Motor neuron (in vitro differentiated cells): ENCODE measurements at places on chromosomes 11 and 22. TPM values are rescaled to one million over a fixed set of nuclear protein-coding genes. Genes with fewer than 3 reads are reported as not detected.
A peak's percentile ranks its signal among the peaks of the same experiment; 100 is the strongest.

GRCh38 chr11:29707924-29708323 is 308.9 kb downstream of the KCNA4 start:
- ATAC-seq: no peak

- ATAC-seq: no peak
Observed at GRCh38 chr11:63551889-63552266, 11.3 kb downstream of the PLAAT2 start.

DNA sequence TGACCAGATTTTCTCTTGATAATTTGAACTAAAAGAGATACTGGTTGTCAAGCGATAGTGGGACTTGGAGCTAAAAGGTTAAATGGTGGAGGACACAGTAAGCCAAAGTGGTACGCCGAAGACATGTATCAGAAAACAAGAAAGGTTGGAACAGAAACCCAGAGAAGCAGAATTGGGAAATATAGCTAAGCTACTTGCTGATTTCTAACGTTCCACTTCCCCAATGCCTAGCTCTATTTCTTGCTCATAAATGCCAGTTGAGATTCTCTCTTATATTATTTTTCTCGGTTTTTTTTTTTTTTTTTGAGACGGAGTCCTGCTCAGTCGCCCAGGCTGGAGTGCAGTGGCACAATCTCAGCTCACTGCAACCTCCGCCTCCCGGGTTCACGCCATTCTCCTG is 12.7 kb downstream of the TMEM41B start:
- no peak for ATAC-seq

- ATAC-seq: no peak
Observed at GRCh38 chr11:20087118-20087521, 73.2 kb downstream of the DBX1 start.

DNA sequence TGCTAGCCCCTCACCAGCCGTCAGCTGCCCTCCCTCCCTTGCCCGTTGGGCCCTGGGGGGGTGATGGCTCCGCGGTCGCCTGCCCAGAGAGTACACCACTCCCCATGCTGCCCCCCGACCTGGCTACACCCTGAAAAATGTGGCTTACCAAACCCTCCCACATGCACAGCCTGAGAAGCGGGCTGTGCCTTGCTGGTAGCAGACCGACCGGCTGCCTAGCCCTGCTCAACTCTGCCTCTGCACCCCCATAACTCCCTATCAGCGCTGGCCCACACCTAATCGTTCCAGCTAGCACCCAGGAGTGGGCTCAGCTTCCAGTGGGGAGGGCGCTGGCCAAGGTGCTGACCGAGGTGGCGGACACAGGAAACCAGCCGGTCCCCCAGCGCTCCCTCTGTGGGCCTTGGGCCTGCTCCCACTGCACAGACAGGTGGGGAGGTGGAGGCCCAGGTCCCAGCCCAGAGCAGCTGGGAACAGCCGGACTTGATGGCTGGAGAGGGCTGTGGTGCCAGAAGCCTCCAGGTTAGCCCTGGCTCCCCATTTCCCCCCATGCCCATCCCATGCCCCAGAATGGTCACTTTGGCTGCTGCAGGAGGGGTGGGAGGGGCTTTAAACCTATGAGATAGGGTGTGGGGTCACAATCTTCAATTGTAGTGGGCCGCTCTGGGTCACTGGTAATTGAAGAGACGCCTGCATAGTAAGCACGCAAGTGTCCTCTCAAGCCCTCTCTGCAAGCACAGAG is 32.1 kb upstream of the PRODH start:
- peak; percentile 1 for ATAC-seq

GRCh38 chr11:109972939-109973338 is 120.3 kb upstream of the ZC3H12C start:
- ATAC-seq: no peak

GRCh38 chr22:30602049-30602448 is 4.9 kb upstream of the TCN2 start:
- no peak for ATAC-seq

DNA sequence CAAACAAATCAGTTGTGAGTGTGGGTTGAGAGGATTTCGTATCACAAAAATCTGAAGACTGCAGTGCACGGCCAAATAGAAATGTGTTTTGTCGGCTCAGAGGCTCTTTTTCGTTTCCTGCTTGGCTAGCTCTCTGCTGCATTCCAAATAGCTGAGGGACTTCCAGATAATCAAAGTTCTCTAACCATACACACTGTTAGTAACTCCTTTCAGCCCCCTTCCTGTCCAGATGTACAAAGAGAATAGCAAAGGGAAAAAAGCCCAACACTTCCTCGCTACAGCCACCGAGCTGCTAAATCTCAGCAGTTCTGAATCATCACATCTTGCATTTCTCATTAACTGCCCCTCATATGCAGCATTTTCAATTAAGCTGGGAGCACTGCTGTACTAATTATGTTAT is 203.1 kb downstream of the TENM4 start:
- no peak for ATAC-seq

DNA sequence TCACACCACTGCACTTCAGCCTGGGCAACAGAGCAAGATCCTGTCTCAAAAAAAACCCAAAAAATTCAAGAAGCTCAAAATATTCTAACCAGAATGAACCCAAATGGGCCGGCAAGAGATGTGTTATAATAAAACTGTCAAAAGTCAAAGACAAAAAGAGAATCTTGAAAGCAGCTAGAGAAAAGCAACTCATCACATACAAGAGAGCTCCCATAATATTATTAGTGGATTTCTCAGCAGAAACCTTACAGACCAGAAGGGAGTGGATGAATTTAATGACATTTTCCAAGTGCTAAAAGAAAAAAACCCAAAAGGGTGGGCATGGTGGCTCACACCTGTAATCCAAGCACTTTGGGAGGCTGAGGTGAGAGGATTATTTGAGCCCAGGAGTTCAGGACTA is 22.9 kb upstream of the HORMAD2 start:
- ATAC-seq: no peak

DNA sequence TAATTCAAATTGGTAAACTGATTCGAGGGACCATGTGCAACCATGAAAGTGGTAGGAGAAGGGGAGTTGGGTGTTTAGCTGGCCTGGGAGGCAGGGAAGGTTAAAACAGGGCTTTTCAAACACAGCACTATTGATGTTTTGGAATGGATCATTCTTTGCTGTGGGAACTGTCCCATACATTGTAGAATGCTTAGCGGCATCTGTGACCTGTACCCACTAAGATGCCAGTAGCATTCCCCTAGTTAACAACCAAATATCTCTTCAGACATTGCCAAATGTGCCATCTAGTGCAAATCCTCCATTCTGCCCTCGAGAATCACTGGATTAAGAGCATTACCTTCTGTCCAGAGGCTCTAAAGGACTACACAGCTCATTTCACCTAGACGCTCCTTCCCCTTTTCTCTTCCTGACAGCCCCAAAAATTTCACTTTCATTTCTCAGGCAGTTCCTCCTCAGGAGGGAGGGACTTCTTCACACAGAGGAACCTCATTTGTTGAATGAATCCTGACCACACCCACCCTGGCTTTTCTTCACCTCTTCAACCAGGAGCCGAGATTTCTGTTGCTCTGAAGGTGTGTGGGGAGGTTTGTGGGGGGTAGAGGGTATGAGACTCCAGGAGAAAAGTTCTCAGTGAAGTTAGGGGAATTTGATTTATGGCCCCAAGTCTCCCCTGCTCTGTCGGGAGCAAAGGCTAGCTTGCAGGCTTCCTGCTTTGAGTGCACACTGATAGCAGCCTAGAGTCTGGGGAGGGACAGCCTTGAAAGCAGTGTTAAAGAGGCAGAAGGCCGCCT is at the start of gene TRIM34:
TRIM34 (plus strand) TSS at position 513 of the 791 bp plus-strand sequence. CDS start 7,331 bp downstream, outside the sequence.
- ATAC-seq: peak; percentile 82

- ATAC-seq: no peak
Observed at GRCh38 chr22:44025171-44026065, 1.3 kb downstream of the PARVB start.

GRCh38 chr11:110207123-110207522 is 89.3 kb downstream of the RDX start:
- no peak for ATAC-seq

GRCh38 chr11:10605941-10606381 is 37.5 kb upstream of the LYVE1 start:
- peak; percentile 65 for ATAC-seq

- no peak for ATAC-seq
Observed at GRCh38 chr11:33734441-33735270, 1.6 kb downstream of the CD59 start.

DNA sequence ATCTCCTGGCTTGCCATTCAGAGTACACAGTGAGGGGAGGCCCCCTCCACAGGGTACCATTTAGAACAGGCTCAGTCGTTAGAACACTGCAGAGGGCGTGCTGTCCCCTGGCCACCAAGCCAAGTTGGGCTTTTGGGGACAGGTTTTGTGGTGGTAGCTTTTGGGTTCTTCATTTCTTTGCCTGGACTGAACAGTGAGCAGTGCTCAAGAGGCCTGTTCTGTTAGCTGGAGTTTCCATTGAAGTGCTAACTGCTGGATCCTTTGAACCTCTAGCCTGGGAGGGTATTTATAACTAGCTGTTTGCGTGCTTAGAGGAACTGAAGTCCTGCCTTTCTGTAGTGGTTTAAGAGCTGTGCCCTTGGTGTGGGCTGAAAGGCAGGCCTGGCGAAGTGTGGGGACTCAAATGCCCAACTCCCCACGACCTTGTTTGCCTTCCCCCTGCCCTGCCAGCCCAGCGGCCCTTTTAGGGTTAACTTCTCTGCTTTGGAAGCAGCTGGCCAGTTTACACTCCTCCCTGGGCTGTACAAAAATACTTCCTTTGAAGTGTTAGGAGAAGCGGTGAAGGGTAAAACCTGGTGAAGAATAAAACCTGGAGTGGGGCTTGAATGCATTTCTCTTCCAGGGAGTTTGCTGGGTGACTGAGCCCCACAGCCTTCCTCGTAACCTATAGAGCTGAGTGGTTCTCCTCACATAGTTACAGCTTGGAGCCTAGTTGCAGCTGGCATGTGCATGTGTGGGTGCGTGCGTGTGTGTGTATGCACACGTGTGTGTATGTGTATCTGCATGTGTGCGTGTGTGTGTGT is 34.6 kb downstream of the ZNRF3 start:
- ATAC-seq: peak; percentile 86

DNA sequence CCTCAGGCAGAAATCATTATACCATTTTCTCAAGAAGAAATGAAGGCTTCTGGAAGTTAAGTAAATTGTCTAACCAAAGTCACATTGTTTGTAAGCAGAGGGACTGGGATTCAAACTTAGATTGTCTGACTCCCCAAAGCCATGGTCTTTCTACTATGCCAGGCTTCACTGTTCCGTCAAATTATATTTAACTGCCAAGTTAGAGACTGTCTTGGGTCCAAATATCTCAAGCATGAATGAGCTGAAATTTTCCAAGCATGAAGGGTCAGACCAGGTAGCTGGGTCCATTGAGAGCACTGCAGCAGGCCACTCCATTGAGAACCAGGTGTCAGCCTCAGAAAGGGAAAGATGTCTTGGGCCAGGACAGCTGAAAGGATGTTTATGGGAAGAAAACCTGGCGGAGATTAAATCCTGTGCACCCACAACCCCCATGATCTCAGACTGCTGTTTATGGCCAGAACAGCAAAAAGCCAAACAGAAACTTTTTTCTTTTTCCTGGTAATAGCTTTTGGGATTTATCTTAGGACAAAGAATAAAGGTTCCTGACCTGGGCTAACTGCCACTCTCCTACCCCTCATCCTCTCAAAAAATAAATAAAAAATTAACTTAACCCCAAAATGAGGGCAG is 612.3 kb downstream of the INSC start:
- ATAC-seq: no peak

DNA sequence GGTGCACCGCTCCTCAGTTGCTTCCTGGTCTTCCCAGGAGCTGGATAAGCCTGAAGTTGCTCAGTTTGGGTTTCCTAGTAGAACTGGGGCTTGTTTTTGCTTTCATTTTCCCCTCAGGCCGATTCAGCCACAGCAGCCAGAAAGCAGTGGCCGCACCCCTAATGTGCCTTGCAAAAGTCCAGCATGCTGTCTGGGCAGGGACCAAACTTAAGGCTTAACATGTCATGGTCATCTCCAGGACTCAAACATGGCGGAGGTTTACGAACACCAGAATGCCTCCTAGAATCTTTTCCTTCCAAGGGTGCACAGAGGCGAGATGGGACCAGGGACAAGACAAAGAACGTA is 2.5 kb downstream of the GNG3 start:
- ATAC-seq: peak; percentile 29

- ATAC-seq: no peak
Observed at GRCh38 chr11:25211635-25212254, 714.9 kb downstream of the LUZP2 start.

GRCh38 chr11:30128269-30128932 is 102.4 kb upstream of the FSHB start:
- peak; percentile 40 for ATAC-seq

- ATAC-seq: no peak
Observed at GRCh38 chr11:2318123-2318522, 16.3 kb downstream of the TSPAN32 start.

GRCh38 chr11:62383822-62384221 is 35.0 kb upstream of the SCGB1A1 start:
- ATAC-seq: no peak

The ARHGEF17 gene
- total RNA-seq: 4.7 and 5.0 TPM in 2 replicates

The OR52E8 gene
- not detected in 2 replicates for total RNA-seq

The DDI1 gene
- 0.36 and 0.38 TPM in 2 replicates for total RNA-seq

The ASCL2 gene
- 1.1 TPM in 1 of 2 replicates, not detected in the other for total RNA-seq

The AAMDC gene
- 32.7 and 38.6 TPM in 2 replicates for total RNA-seq
